ENCODE measurements at places on chromosomes 2 and 18.
A peak's percentile ranks its signal among the peaks of the same experiment; 100 is the strongest.

GRCh38 chr2:239358062-239358754, 42.6 kb downstream of the HDAC4 start:
- DNase-seq = no peak

DNA sequence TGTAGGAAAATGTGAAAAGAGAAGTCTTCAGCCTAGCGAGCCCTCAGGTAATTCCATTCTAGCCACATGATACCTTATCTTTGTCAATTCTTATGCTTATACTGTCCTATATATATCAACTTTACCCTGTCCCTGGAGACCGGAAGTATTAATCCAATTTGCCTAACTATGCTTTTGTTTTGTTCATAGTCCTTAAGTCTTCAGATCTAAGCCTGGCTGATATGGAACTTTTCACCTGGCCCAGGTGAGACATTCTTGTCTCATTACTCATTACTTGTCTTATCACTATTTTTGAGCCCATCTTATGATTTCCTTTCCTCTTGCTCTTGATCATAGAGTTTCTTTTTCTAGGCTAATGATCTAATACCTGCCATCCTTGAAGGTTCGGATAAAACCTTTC, 194.1 kb upstream of the FANCL start:
- DNase-seq = no peak

DNA sequence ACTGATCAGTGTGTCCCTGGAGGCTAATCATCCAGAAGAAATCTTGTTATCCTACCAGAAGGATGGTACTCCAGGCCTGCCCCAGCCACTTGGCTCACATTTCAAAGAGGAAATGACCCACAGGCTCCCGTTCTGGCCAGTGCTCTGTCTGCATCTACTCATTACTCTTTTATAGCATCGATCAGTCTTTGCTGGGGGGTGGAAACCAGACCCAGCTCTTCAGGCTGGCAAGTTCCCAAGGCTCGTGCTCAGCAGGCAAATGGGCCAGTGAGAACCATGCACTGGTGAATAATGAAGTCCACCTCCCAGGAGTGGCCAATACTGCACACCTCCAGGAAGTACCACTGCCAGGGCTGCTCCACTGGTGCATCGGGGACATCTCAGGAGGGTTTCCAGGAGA, 38.8 kb downstream of the DNER start:
- DNase-seq = no peak

- DNase-seq = peak; percentile 33
Observed at GRCh38 chr2:20650877-20651730, at the start of gene HS1BP3. Gene HS1BP3 (minus strand): TSS chr2:20651098. CDS start chr2:20651063, 35 bp downstream.

- DNase-seq = no peak
Observed at GRCh38 chr2:66001538-66001937, 433.4 kb upstream of the MEIS1 start.

DNA sequence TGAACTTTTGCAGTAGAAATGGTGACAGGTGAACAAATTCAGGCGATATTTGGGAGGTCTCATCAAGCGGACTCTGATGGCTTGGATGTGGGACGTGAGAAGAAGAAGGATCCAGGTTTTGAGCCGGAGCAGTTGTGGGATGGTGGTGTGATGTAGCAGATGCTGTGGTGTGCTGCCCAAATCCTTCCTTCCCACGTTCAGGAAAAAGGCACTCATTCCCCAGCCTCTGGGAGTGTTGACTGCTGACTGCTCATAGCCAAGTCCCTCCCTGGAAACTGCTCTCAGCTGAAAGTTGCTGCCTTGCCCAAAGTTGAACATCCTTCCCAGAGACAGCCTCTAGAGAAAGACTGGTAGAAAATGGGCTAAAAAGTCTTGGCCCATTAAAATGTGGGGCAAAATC, 890.3 kb upstream of the ACVR2A start:
- DNase-seq = no peak

DNA sequence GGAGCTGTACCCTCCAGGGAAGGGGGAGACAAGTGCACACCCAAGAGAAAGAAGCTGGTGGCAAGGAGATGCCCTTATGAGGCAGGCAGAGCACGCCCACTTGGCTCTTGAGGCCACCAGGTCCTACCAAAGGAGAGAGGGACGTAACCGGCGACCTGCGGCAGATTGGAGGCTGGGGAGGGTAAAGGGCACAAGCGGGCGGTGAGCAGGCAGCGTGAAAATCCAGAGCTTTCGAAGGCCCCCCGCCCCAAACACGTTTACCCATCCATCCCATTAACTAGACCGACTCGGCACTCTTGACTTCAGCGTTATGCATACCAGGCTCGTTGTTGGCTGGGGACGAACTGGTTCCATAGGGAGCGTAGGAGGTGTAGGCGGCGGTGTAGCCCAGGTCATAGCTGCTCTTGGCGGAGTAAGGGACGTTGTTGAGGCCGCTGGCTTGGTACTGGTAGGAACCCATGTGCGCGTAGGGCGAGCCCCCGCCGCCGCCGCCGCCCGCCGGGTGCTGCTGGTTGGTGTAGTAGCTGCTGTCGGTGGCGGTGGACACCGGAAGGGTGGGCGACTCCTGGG, 794 bp downstream of the DLX2 start:
- no peak for DNase-seq

DNA sequence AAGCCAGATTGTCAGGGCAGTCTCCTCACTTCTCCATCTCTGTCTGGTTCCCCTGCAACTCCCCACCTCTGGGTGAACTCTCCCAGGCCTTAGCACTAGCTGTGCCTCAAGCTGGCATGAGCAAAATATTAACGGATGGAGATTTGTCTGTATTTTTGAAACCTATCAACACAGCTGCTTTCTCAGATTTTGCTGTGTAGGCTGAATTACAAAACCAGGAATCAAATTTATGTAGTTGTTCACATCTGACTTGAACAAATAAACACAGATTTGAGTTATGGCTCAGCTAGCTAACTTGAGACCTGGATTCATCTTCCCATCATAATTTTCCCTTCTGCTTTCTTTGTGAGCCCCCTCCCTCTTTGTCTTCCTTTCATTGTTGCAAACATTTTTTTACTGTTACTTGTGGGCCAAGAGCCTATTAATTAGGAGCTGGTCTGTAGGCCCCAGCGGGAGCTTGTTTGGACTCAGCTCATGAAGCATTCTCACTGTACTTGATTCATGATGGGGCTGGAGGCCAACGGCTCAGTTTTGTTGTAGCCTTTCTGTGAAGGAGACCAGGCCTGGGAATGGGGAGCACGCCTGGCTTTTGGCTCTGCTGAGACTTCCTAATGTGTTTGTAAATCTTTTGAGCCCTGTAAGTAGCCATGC, 164.1 kb upstream of the GATA6 start:
- no peak for DNase-seq

- DNase-seq = no peak
Observed at GRCh38 chr18:73563901-73564472, 583.6 kb downstream of the FBXO15 start.

GRCh38 chr18:37508207-37508606, 57.4 kb downstream of the CELF4 start:
- DNase-seq = no peak

DNA sequence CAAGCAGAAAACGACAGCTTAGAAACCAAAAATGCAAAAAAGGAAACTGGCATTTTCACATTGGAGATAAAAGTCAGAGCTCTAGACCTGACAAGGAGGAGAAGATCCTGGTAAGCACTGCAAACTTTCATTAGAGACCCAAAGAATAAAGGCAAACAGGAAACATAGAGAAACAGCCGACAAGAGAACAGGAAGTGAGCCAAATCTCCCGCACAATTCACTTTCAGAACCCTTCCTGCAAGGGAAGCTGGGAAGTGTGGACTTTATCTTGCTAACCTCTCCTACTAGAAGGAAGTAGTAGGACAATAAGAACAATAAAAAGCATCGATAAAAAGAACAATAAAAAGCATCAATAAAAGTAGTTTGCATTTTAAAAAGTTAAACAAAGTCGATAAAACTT, 417.8 kb upstream of the SPHKAP start:
- DNase-seq = no peak

GRCh38 chr2:234643407-234643806, 146.5 kb upstream of the ARL4C start:
- DNase-seq = no peak

DNA sequence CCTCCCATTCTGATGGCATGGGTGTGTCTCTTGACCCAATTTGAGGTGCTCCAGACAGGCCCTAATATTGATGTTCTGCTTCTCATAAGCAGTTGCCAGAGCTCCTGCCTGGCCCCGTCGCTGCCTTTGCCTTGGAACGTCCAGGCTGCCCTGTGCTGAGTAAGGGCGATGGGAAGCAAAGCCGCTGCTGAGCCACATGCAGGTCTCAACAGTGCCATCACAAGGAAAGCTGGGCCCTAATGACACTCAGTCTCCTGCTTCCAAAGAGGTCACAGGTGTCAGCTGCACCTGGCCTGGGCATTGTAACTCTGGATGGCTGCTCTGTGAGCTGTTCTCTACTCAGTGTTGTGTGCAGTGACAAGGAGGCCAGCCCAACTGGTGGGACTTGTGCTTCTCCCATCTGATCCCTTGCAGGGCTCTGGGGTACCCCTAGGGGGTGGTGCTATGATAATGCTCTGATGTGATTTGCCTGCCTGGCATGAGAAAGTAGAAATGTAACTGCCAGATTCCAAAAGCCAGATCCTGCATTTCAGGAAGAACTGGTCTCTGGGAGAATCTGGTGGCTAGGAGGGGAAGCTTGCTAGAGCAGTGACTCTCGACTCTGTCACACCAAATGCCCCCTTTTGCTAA, 8.7 kb downstream of the TTC39C start:
- DNase-seq = no peak

DNA sequence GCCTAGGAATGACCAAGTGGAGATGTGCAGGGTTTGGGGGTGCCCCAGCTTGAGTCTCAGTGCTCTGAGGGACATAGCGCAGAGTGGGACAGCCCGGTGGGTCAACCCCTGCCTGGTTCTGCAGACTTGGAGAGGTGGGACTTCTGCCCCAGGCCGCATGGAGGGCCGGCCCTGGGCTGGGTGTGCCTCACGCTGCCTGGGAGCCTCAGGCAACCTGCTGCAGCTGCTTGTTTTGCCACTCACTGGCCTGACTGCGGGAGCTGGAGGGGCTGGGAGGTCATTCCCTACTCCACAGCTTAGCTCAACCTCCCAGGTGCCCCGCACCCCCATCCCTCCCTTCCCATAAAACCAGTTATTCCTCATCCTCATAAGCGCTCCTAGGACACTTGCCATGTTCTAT, 33.1 kb downstream of the ODC1 start:
- no peak for DNase-seq

- DNase-seq = no peak
Observed at GRCh38 chr2:112869258-112869842, 32.8 kb upstream of the IL1B start.

DNA sequence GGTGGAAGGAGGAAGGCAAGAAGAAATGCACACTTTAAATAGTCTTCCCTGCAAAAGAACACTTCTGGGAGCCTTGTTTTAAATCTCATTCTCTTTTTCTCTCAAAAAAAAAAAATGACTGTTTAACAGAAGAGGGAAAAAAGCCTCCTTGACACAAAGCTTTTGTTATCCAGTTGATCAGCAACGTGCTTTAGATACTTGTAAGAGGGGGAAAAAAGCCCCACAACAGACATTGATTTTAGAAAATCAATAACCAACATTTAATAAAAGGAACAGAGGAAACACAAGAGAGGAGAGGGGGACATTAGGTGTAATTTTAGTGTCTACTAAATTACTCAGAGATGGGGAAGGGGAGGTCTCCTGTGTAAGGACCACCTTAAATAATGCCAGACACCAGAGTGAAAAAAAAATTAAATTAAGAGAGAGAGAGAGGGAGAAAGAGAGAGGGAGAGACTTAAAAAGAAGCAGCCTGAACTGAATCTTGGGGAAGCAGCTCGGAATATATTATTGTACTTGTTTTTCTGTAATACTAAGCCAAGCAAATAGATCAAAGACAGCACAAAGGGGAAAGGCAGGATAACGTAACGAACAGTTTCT, 4.7 kb downstream of the ZEB2 start:
- DNase-seq = no peak

GRCh38 chr2:113200236-113200635, 26.5 kb downstream of the PSD4 start:
- no peak for DNase-seq

DNA sequence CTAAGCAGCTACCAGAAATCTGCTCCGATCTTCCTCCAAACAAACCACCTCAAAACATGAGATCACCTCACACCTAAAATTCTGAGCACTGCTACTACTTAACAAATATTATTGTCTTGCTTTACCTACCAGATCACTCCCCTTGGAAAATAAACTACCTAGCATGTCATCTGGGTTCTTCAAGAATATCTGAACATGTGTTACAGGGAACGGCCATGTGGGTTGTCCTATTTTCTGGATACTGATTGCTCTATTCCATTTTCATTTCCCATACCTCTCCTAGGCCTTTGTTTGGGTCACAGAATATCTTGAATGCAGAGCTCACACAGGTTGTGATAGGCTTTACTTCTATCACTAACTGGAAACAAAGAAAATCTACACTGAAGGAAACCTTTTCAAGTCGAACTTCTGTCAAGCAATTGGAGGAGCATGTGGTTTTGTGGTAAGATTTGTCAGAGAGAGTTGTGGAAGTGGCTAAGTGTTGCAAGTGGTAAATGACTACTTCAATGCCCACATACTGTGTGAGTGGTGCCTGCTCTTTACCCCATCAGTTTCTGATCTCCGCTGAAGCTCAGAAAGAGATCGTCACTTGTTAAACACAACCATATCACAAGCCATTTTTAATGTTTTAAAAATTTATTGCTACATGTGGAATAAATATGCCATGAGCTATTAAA, 739.1 kb upstream of the ZEB2 start:
- no peak for DNase-seq

- no peak for DNase-seq
Observed at GRCh38 chr2:46299365-46300263, 2.4 kb downstream of the EPAS1 start.

GRCh38 chr2:196565106-196565765, 74.3 kb upstream of the CCDC150 start:
- no peak for DNase-seq

DNA sequence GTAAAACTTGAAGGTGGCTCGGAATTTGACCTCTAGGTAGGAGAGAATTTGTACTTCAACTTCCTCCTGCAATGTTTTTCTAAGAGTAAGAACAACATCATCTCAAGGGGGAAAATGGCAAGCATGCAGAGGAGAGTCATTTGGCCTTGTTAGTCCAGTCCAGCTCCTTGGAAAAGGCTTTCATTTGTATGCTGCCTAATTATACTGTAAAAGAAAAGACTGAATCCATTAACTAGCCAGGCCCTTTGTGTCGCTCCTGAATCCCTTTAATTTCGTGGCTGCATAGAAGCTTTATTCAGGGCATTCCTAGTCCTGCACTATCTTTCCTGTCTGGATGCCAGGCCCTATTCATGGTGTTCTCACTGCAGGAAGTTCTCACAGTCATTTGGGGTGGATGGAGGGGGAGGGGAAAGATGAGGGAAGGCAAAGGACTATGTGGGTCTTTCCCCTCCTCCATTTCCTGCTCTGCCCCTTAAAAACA, 36.0 kb downstream of the PHLPP1 start:
- no peak for DNase-seq

- no peak for DNase-seq
Observed at GRCh38 chr2:33607251-33607721, 8.2 kb upstream of the FAM98A start.

- no peak for DNase-seq
Observed at GRCh38 chr2:20241973-20242726, 17.2 kb upstream of the SDC1 start.

GRCh38 chr2:236887531-236887930, 198.2 kb upstream of the COPS8 start:
- DNase-seq = no peak

Measured in cerebellar nuclear complex (tissue), 1 donor.